ENCODE measurements at places on chromosomes 2 and 18. TPM values are rescaled to one million over a fixed set of nuclear protein-coding genes. Genes with fewer than 3 reads are reported as not detected.

Gene SERPINB4
- not detected for total RNA-seq

Gene EMX1
- not detected for total RNA-seq

Gene PPP1CB
- total RNA-seq: 355 TPM

Gene COL4A3
- not detected for total RNA-seq

Gene TRABD2A
- 0.26 TPM for total RNA-seq

Gene SPP2
- total RNA-seq: not detected

Gene CERS6
- total RNA-seq: 17.9 TPM

Gene KLHL14
- total RNA-seq: not detected

Gene AQP12A
- not detected for total RNA-seq

Gene CD226
- 0.32 TPM for total RNA-seq

Gene CRYGD
- not detected for total RNA-seq

Gene CD8A
- total RNA-seq: not detected

Gene NUP35
- total RNA-seq: 10.3 TPM

Gene IAH1
- 71.2 TPM for total RNA-seq

Gene CYP27C1
- total RNA-seq: 2.4 TPM

Gene RTP5
- total RNA-seq: not detected

Gene LRRTM1
- total RNA-seq: not detected

Gene WNT6
- not detected for total RNA-seq

Gene XPO1
- total RNA-seq: 172 TPM

Gene ATP5MC3
- 136 TPM for total RNA-seq

Gene PAX3
- 0.11 TPM for total RNA-seq

Gene CRYBA2
- total RNA-seq: not detected

Gene CTAGE1
- not detected for total RNA-seq

Gene DSG1
- total RNA-seq: not detected

Gene PLA2R1
- 30.1 TPM for total RNA-seq

Gene PNPT1
- 19.3 TPM for total RNA-seq

Gene VWA3B
- not detected for total RNA-seq

Gene SRD5A2
- total RNA-seq: not detected

Gene LIPT1
- total RNA-seq: 10.8 TPM

Gene SCN7A
- total RNA-seq: not detected

Gene RGPD3
- 0.65 TPM for total RNA-seq

Gene PXDN
- 347 TPM for total RNA-seq

Gene LAPTM4A
- total RNA-seq: 523 TPM

Gene ANKRD30B
- not detected for total RNA-seq

Gene RPL31
- total RNA-seq: 992 TPM

Gene DNER
- total RNA-seq: 1.7 TPM

Gene M1AP
- 0.43 TPM for total RNA-seq

Gene C2orf72
- total RNA-seq: 2.1 TPM

Gene KLHL30
- total RNA-seq: 0.39 TPM

Gene DUSP11
- total RNA-seq: 42.7 TPM

Gene DSG2
- total RNA-seq: 5.4 TPM

Gene SIX2
- 41.8 TPM for total RNA-seq

Gene CMPK2
- total RNA-seq: 1.8 TPM

Gene TEX44
- not detected for total RNA-seq

Gene ROCK1
- total RNA-seq: 62.3 TPM

Gene SCN3A
- total RNA-seq: 0.54 TPM

Gene ANKRD62
- not detected for total RNA-seq

Gene SOWAHC
- total RNA-seq: 29.5 TPM

Gene PRSS56
- total RNA-seq: not detected

Gene HOXD4
- total RNA-seq: 1.6 TPM

Measured in articular chondrocyte of knee joint (primary cell).